ENCODE measurements at places on chromosomes 16 and 17. TPM values are rescaled to one million over a fixed set of nuclear protein-coding genes. Genes with fewer than 3 reads are reported as not detected.

DNA sequence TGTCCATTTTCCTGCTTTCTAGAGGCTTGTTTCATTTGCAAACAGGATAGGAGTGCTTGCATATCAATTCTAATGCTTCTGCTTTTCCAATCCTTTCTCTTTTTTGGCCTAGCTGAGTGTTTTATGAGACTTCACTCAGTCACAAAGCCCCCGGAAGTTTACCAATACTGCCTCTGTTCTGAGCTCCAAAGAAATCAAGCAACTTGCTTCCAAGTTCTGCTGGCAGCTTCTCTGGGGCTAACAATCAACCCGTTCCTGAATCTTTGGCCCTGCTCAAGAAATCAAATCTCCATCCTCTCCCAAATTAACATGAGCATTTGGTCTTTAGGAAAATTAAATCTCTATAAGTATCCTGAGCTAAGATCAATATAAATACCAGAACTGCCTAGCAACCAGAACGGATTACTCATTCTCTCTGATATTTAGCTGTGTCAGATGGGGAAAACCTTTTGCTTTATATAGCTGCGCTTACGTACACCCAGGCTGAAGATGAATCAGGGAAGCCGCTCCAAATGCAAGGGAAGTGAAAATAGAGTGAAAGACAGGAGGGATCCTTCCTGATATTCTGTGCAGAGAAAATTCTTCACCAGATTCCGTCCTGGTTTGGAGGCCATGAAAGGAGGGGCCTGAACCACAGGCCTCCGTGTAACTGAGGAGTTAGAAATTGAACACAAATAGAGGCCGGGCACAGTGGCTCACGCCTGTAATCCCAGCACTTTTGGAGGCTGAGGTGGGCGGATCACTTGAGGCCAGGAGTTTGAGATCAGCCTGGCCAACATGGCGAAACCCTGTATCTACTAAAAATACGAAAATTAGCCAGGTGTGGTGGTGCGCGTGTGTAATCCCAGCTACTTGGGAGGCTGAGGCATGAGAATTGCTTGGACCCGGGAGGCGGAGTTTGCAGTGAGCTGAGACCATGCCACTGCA, 23.3 kb upstream of the GRB2 start:
- no peak overlapping the region for H3K4me3 ChIP-seq
- peaks cover 3% of the 10 kb centered on the region for H3K27me3 ChIP-seq
- DNase-seq, result no peak
- no peak overlapping the region for H3K27ac ChIP-seq
- no peaks in the 10 kb centered on the region for H3K36me3 ChIP-seq
- peaks cover 10% of the 10 kb centered on the region for H3K4me1 ChIP-seq

GRCh38 chr17:69962436-69962995, 112.5 kb upstream of the KCNJ16 start:
- no peak for DNase-seq
- no peaks in the 10 kb centered on the region for H3K36me3 ChIP-seq
- H3K27me3 ChIP-seq, result no peaks in the 10 kb centered on the region
- no peak overlapping the region for H3K4me3 ChIP-seq
- H3K4me1 ChIP-seq, result no peaks in the 10 kb centered on the region
- H3K27ac ChIP-seq, result no peak overlapping the region

DNA sequence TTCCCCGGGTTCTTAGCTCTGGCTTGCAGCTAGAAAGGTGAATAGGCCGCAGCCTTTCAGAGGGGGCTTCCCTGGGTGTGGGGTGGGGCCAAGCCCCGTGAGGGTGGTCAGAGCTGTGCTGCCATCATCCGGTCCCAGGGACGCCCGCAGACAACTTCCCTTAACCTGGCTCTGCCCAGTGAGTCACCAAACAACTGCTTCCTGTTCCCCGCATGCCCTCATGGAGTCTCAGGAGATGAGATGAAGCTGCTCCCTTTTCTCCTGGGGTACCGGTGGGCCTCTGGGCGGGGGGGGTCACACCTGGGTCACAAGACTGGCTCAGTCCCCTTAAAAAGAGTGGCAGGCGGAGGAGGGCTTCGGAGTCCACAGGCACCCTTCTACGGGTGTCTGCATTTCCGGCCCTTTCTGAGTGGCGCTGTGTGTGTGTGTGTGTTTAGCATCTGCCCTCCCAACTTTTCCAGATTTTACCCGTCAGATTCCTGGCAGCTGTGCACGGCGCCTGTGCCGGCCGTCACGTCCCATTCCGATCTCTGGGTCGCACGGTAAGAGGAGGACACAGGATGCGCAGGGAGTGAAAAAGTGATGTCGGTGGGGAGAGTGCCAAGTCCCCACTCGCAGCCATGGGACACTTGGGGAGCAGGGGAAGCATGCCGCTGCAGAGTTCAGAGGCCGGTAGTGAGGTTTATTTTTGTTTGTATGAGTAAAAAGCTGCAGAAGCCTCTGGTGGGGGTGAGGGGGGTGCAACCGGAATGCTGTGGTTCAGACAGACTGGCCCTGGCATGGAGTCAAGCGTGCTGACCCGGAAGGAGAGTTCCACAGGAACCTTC, 16.8 kb downstream of the HIC1 start:
- H3K27ac ChIP-seq, result peak overlapping the region; percentile 35
- no peak overlapping the region for H3K4me3 ChIP-seq
- peaks cover 38% of the 10 kb centered on the region for H3K4me1 ChIP-seq
- H3K27me3 ChIP-seq, result no peaks in the 10 kb centered on the region

DNA sequence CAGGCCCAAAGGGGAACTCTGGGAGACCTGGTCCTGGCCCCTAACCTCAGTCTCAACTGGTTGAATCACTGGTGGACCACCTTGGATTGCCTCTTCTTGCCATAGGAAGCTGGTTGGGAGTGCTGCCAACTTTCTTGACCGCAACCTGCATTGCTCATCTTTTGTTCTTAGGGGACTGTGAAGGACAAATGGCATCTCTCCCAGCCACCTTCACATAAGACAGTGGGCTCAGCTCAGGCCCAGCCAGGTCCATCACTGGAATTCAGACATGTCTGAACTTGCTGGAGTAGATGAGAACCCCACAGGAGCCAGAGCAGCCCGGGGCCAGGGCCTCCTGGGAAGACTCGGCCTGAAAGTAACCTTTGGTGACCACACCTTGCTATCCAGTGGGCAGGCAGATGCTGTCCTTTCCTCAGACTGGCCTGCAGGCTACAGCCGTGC, 18.8 kb downstream of the ADORA2B start:
- DNase-seq, result no peak
- no peak overlapping the region for H3K4me3 ChIP-seq
- H3K4me1 ChIP-seq, result peaks cover 17% of the 10 kb centered on the region
- peaks cover 19% of the 10 kb centered on the region for H3K27me3 ChIP-seq

DNA sequence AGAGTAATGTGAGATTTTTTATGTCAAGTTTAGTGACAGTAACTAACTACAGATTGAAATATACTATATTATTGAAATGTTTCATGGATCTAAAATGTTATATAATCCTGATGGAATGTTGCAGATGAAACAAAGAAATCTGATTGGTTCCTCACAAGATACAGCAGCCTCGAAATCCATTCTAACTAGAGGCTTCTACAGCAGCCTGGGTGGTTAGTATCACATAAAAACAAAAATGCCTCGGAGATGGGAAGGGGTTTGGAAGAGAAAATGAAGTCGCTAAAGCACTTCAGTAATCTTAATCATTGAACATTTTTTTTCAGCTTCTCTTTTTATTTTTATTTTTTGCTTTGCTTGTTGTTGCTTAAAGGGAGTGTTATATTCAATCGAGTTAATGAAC, 75.2 kb downstream of the TANC2 start:
- DNase-seq, result no peak
- no peaks in the 10 kb centered on the region for H3K36me3 ChIP-seq
- peaks cover 5% of the 10 kb centered on the region for H3K4me1 ChIP-seq
- no peak overlapping the region for H3K27ac ChIP-seq
- no peak overlapping the region for H3K4me3 ChIP-seq

DNA sequence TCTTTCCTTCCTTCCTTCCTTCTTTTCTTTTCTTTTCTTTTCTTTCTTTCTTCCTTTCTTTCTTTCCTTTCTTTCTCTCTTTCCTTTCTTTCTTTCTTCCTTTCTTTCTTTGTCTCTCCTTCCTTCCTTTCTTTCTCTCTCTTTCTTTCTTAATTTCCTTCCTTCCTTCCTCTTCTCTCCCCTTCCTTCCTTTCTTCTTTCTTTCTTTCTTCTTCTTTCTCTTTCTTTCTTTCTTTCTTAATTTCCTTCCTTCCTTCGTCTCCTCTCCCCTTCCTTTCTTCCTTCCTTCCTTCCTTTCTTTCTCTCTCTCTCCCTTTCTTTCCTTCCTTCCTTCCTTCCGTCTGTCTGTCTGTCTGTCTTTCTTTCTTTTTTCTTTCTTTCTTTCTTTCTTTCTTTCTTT, 1446.5 kb upstream of the GOT2 start:
- no peak for DNase-seq
- no peak overlapping the region for H3K4me3 ChIP-seq
- H3K4me1 ChIP-seq, result no peaks in the 10 kb centered on the region

- H3K27me3 ChIP-seq, result peaks cover 20% of the 10 kb centered on the region
- DNase-seq, result no peak
- H3K4me1 ChIP-seq, result no peaks in the 10 kb centered on the region
- no peak overlapping the region for H3K27ac ChIP-seq
These were observed 15.2 kb downstream of the KRT23 start for GRCh38 chr17:40922239-40922638.

- no peaks in the 10 kb centered on the region for H3K36me3 ChIP-seq
- no peaks in the 10 kb centered on the region for H3K4me1 ChIP-seq
- H3K27ac ChIP-seq, result no peak overlapping the region
- peaks cover 6% of the 10 kb centered on the region for H3K27me3 ChIP-seq
- DNase-seq, result no peak
These were observed 63.2 kb upstream of the ASIC2 start for GRCh38 chr17:33356266-33356665.

DNA sequence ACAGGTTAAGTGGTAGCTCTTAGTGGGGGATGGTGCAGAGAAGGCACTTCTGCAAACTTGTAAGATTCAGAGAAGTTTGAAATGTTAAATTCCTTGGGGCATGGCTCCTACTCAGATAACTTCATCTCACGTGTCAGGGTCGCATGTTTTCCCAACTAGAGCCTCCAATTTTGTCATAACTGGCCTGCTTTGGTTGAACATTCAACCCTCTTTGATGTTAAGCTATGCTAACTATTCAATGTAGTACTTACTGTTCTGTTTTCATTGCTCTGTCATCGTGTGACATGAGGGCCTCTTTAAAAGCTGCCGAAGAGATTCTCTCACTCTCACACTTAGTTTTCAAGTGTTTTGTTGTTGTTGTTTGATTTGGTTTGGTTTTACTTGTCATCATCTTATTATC, 280.8 kb downstream of the CDH11 start:
- H3K27me3 ChIP-seq, result no peaks in the 10 kb centered on the region
- no peak overlapping the region for H3K27ac ChIP-seq
- no peak for DNase-seq
- H3K4me1 ChIP-seq, result no peaks in the 10 kb centered on the region

GRCh38 chr16:55030944-55031343, 100.3 kb downstream of the IRX5 start:
- no peak overlapping the region for H3K27ac ChIP-seq
- DNase-seq, result no peak
- no peaks in the 10 kb centered on the region for H3K4me1 ChIP-seq
- H3K36me3 ChIP-seq, result no peaks in the 10 kb centered on the region
- H3K27me3 ChIP-seq, result peaks cover 6% of the 10 kb centered on the region

- H3K36me3 ChIP-seq, result peaks cover 13% of the 10 kb centered on the region
- no peak overlapping the region for H3K27ac ChIP-seq
- DNase-seq, result no peak
These were observed 2.7 kb upstream of the PPM1D start for GRCh38 chr17:60597297-60597696.

- peak overlapping the region; percentile 15 for H3K4me3 ChIP-seq
- H3K27ac ChIP-seq, result peak overlapping the region; percentile 53
These were observed 12.6 kb upstream of the RPRML start for GRCh38 chr17:46991617-46992016.

The SYT17 gene
- total RNA-seq, result 25.4 TPM

The MT3 gene
- total RNA-seq, result not detected

The CD300E gene
- 0.29 TPM for total RNA-seq

The CDH8 gene
- total RNA-seq, result 0.69 TPM
